ENCODE measurements at places on chromosomes 6 and 20. TPM values are rescaled to one million over a fixed set of nuclear protein-coding genes. Genes with fewer than 3 reads are reported as not detected.

The ARMH2 gene
- not detected for total RNA-seq

The UBR2 gene
- total RNA-seq: 22.7 TPM

The CENPB gene
- total RNA-seq: 36.8 TPM

The ERVFRD-1 gene
- 0.14 TPM for total RNA-seq

The FABP7 gene
- total RNA-seq: 1.9 TPM

The SYCP2 gene
- total RNA-seq: 2.5 TPM

The HNF4A gene
- total RNA-seq: 0.05 TPM

The BYSL gene
- total RNA-seq: 13.0 TPM

The SIGLEC1 gene
- 0.90 TPM for total RNA-seq

The SAPCD1 gene
- 1.2 TPM for total RNA-seq

The TFAP2A gene
- 0.33 TPM for total RNA-seq

The CGA gene
- 1.5 TPM for total RNA-seq

The TSPO2 gene
- 0.38 TPM for total RNA-seq

The NDUFAF5 gene
- 24.9 TPM for total RNA-seq

The ENPP5 gene
- total RNA-seq: 4.9 TPM

The KCNB1 gene
- 0.09 TPM for total RNA-seq

The C20orf204 gene
- total RNA-seq: 17.0 TPM

The SRSF12 gene
- 0.71 TPM for total RNA-seq

The ZBTB46 gene
- 5.8 TPM for total RNA-seq

The HLA-DPB1 gene
- 306 TPM for total RNA-seq

The CLVS2 gene
- total RNA-seq: 0.05 TPM

The EYS gene
- total RNA-seq: 0.28 TPM

The PRR18 gene
- 0.05 TPM for total RNA-seq

The UTRN gene
- total RNA-seq: 59.7 TPM

The CST3 gene
- 231 TPM for total RNA-seq

The SLC4A11 gene
- 0.14 TPM for total RNA-seq

The C20orf144 gene
- total RNA-seq: 0.09 TPM

The OLIG3 gene
- total RNA-seq: 0.05 TPM

The FRS3 gene
- total RNA-seq: 1.7 TPM

The HLA-G gene
- total RNA-seq: 1.7 TPM

The ZNF311 gene
- total RNA-seq: 0.76 TPM

The AHI1 gene
- total RNA-seq: 11.5 TPM

The ACSS1 gene
- 22.2 TPM for total RNA-seq

The DCDC2 gene
- total RNA-seq: 0.19 TPM

The RRAGD gene
- total RNA-seq: 17.9 TPM

The PRDM13 gene
- not detected for total RNA-seq

The MYBL2 gene
- 28.8 TPM for total RNA-seq

The SH3BGRL2 gene
- 3.8 TPM for total RNA-seq

The GABRR1 gene
- under 0.01 TPM for total RNA-seq

The SSTR4 gene
- not detected for total RNA-seq

The UBD gene
- 158 TPM for total RNA-seq

The MYL9 gene
- total RNA-seq: 6.8 TPM

The DAAM2 gene
- 1.1 TPM for total RNA-seq

The SEMG1 gene
- total RNA-seq: 0.24 TPM

The MUCL3 gene
- 0.05 TPM for total RNA-seq

The SPEF1 gene
- 0.05 TPM for total RNA-seq

The NHSL1 gene
- total RNA-seq: 0.85 TPM

The RNF144B gene
- total RNA-seq: 6.1 TPM

The EDN3 gene
- total RNA-seq: 1.1 TPM
